ENCODE measurements at places on chromosomes 2 and 18.

- DNase-seq = no peak
These were observed 213.6 kb downstream of the NR4A2 start for GRCh38 chr2:156118753-156119416.

- no peak for DNase-seq
These were observed 16.3 kb upstream of the GAL3ST2 start for GRCh38 chr2:241760301-241760771.

DNA sequence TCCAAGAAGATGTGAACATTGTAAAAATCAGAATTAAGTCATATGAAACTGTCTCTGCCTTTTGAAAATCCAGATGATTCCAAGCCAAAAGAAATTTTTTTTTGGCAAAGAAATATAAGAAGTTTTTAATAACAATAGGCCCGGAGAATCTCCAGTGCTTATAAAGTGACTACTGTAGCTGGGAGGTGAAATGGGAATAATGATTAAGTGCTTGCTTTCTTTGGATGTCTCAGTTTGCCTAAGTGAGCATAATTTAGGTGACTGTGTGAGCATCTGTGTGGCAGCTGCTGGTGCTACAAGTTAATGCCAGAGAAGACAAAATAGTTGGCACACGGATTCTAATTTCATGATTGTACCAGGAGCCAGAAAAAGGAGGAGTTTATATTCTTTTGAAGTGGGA is 185.0 kb downstream of the LTBP1 start:
- DNase-seq = no peak

GRCh38 chr2:70553584-70554337 is at the start of gene TGFA:
Gene TGFA, minus strand, starts transcription at chr2:70553826. Its CDS starts 59 bp downstream, at chr2:70553767.
- DNase-seq = no peak

DNA sequence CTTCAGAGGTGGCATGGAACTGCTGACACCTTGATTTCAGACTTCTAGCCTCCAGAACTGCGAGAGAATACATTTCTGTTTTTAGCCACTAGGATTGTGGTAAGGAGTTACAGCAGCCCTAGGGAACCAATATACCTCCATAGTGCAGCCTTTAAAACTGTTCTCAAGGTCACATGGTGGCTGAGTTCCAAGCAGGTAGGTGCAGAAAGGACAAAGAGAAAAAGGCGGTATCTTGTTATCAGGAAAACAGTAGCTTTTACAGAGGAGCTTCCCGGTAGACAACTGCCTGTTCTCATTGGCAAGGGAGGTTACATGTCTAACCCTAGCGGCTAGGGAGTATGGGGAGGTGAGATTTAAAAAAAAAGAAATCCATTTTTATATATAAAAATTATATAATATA is 96.2 kb upstream of the BCL2L11 start:
- DNase-seq = no peak

All from activated CD4-positive, CD25-positive, alpha-beta regulatory T cell treated with anti-CD3 and anti-CD28 coated beads, Interleukin-2, amount 50 U/mL, for 16 hours (primary cell).